LHCN-M2 (cell line): ENCODE measurements at places on chromosomes 6 and 20. TPM values are rescaled to one million over a fixed set of nuclear protein-coding genes. Genes with fewer than 3 reads are reported as not detected.

Gene IP6K3
- total RNA-seq: 62.6 and 88.2 TPM in 2 replicates

Gene LTB
- not detected in 2 replicates for total RNA-seq

Gene GLO1
- total RNA-seq: 230 and 245 TPM in 2 replicates

Gene TINAG
- total RNA-seq: 0.13 and 0.29 TPM in 2 replicates

Gene OGFRL1
- total RNA-seq: 30.7 and 35.3 TPM in 2 replicates

Gene AARS2
- 17.1 and 23.1 TPM in 2 replicates for total RNA-seq

Gene GRIK2
- total RNA-seq: 2.9 and 6.2 TPM in 2 replicates
